Spleen (tissue), 13 donors: ENCODE measurements at places on chromosomes 3 and 15. TPM values are rescaled to one million over a fixed set of nuclear protein-coding genes. Genes with fewer than 3 reads are reported as not detected.

GOLGA8J gene
- polyA plus RNA-seq: not detected

PRICKLE2 gene
- polyA plus RNA-seq: 0.51 TPM

CCK gene
- polyA plus RNA-seq: not detected

GP9 gene
- 1.4 TPM for polyA plus RNA-seq

XCR1 gene
- polyA plus RNA-seq: 0.17 TPM

MCTP2 gene
- 6.7 TPM for polyA plus RNA-seq

GABRB3 gene
- 0.29 TPM for polyA plus RNA-seq

IQCH gene
- 0.32 TPM for polyA plus RNA-seq

C3orf22 gene
- not detected for polyA plus RNA-seq
